ENCODE measurements at places on chromosomes 4 and X.

DNA sequence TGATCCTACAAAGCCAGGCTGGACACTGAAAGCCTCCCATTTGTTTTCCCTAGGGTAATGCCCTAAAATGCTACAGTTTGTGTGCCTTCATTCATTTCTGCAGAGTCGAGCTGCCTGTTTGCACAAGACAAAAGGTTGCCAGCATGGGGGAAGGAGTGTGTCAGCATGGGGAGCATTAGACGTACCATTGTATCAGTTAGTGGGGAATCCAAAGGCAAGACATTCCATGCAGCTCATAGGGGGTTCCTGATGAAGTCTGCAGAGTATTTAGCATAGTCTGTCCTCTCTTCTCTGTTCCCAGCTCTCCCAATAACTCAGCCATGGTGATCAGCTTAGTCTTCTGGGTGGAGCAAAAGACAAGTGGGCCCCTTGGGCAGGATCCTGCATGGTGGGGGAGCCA is 276.9 kb upstream of the PCDH7 start:
- DNase-seq, result no peak

DNA sequence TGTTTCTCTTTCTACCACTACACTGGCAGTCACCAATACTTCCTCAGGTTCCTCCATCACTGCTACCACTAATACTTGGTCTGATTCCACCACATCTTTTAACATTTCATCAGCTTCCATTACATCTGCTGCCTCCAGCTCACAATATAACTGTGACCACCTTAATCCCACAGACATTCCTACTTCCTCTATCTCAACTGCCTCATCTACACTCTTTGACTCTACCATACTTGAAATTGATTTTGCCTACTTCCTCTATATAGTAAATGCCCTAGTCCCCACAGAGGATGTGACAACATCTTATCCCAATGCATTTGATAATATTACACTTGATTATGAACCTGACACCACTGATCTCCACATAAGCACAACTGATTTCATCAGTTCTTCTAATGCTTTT is 29.0 kb downstream of the OPRPN start:
- no peak for DNase-seq

DNA sequence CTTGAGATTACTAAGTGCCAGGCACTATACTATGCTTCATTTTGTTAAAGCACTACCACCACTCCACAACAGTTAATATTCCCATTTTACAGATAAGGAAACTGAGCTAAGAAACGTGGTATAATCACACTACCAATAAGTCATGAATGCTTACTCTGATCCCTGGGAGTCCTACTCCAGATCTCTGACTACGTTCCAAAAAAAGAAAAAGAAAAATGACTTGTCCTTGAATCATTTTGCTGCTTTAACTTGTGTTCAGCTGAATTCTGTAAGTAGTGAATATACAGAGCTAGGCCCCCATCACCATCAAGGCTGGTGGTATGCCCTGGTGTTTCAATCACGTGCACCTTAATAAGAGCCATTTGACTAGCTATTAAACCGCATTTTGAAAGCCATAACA is 39.4 kb downstream of the LDB2 start:
- no peak for DNase-seq

DNA sequence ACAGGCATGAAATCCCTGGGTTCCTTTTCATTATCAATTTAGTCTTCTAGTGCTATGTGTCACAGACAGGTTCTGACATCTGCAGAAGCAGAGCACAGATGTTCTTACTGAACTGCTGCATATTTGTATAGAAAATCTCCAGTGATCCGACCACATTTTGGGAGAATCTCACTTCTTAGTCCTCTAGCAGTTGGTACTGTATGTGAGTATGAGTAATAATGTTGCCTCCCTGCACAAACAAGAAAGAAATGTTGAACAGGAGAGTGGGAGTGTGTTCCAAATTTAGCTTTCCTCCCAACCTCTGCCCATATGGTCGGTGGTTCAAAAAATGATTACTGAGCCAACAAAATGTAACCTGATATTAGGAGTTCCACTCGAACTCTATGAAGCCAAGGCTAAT is 165.3 kb upstream of the GPC4 start:
- DNase-seq, result no peak

- no peak for DNase-seq
These were observed 133.4 kb downstream of the TBC1D19 start for GRCh38 chr4:26717332-26717731.

- DNase-seq, result no peak
These were observed 181.4 kb downstream of the AMELX start for GRCh38 chrX:11474576-11474975.

- peak; percentile 94 for DNase-seq
These were observed 977 bp upstream of the USP9X start for GRCh38 chrX:41084044-41084892.

All from activated CD8-positive, alpha-beta memory T cell treated with anti-CD3 and anti-CD28 coated beads for 1 hour (primary cell).